ENCODE measurements at places on chromosomes 13 and 19.

DNA sequence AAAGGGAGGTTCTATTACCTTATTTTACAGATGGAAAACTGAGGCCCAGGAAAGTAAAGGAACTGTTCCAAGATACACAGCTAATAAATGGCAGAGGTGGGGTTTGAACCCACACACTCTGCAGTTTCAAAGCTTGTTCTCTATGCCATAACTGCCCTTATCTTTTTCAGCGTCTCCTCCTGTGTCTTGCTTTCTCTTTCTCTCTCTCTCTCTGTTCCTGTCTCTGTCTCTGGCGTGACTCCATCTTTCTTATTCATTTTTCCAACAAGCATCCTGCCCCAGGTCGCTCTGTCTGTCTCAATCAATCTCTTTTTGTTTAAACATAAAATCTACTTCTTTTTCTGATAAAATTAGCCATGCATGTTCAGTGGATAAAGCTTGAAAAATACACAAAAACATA, 3.2 kb upstream of the IFNL4 start:
- no peak for DNase-seq

GRCh38 chr19:8484331-8484894, 18.0 kb downstream of the PRAM1 start:
- DNase-seq, result no peak

DNA sequence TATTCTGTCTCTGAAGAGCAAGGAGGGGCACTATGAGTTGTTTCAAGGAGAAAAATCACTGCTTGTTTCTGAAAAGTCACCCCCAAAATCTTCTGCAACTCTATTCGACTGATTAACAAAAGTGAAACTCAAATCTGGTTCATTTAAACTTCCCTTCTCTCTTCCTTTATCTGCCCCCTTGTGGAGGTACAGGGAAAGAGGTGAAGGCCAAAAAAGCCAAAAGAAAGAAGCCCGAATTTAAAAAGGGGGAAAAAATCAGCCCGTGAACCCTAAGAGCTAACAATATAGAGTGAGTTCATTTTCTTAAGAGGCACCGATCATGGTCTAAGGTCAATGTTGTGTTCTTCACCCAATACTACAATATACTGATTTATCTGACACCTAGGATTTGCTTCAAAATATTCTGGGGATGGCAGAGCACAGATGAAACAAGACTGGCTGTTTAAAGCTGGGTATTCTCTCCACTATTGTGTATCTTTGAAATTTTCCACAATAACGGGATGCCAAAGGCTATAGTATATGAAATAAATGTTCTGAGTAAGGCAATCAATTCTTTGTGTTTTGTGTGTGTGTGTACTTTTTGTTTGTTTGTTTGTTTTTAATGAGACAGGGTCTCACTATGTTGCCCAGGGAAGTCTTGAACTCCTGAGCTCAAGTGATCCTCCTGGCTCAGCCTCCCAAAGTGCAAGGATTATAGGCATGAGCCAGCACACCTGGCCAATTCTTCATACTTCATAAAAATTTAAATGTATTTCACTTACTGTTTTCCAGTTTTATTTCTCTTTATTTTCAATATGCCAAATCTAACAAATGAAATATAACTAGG, 55.0 kb upstream of the EEF1AKMT1 start:
- DNase-seq, result no peak

- no peak for DNase-seq
These were observed 2.7 kb downstream of the CCDC9 start for GRCh38 chr19:47258895-47259555.

GRCh38 chr19:19202707-19203011, 555 bp downstream of the NR2C2AP start:
- no peak for DNase-seq

- no peak for DNase-seq
These were observed 1.6 kb downstream of the PLEKHG2 start for GRCh38 chr19:39413911-39414608.

DNA sequence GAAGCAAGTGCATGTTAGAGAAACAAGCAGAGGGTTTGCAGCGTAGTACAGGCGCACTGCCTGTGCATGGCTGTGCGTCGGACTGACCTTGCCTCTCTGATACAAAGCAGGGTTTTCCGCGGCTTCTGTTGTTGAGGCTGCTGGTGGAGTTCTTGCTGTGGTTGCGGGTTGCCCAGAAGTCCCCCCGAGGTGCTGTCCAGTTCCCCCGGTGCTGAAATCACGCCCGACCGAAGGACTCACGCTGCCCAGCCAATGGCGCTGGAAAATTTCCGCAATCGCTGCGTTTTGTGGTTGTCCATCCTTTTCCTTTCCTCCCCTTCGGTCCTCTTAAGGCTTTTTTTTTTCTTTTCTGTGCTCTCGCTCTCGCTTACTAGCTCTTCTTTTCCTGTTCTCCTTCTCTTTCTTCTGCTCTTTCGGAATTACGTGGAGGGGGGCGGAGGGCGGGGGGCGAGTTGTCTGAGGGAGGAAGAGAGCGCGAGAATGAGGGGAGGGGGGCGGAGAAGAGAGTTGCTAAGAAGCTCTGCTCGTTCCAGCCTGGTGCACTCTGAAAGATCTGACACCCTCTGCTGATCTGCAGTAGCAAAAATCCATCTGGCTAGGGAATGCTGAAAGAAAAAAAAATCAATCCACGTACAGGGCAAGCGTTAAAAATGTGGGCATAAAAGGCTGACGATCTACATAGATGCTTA, at the start of gene SLITRK1:
SLITRK1 (minus strand) TSS at position 558 of the 689 bp plus-strand sequence. CDS start 967 bp downstream, outside the sequence.
- no peak for DNase-seq

DNA sequence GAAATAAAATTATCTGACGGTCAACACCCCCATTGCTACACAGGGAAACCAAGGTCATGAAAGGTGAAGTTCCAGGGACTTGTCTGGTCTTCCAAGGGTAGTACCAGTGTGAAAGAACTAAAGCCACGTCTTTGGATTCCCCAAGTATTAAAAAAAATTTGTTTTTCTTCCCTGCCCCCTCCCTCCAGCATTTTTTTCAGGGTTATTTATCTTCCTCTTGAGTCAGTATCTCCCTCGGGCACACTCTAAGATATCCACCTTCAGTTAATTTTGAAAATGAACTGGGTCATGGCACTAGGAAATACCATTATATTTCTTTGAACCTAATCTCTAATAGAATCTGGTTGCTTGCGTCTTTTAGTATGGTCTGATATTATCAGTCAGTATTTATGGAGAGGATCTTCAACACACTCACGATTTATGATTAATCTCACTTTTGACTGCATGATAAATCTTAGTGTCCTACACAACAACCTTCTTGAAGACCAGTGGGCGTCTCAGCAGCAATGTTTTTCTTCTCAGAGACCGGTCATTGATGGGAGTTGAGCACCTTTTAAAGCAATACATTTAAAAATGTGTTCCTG, 9.1 kb downstream of the ATP8A2 start:
- DNase-seq, result no peak
